ENCODE measurements at places on chromosomes 3 and 15. TPM values are rescaled to one million over a fixed set of nuclear protein-coding genes. Genes with fewer than 3 reads are reported as not detected.

The MYEF2 gene
- 10.1 TPM for polyA plus RNA-seq

The CPNE9 gene
- 0.14 TPM for polyA plus RNA-seq

The GOLGA6D gene
- 0.04 TPM for polyA plus RNA-seq

DNA sequence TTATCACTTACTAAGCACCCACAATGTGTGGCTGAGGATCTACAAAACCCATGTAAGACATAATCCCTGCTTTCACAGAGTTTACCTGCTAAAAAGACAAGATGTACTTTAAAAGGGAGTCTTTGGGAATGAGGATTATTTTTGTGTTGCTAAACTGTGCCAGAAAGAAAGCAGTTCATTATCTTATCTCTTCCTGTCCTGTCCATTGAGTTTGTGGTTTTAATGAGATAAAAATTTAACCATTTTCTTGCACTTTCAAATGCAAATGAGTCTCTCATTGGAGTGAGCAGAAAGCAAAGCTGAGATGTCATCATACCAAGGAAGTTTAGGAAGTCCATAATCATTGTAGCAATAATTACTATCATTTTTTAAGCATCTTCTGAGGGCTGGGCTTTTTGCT lies 231.2 kb upstream of the ADAMTS9 start:
- no peak for DNase-seq

- DNase-seq: no peak
Observed at GRCh38 chr3:29683018-29683993, 402.4 kb downstream of the RBMS3 start.

- DNase-seq: no peak
Observed at GRCh38 chr3:158109295-158109803, 540 bp upstream of the RSRC1 start.

DNA sequence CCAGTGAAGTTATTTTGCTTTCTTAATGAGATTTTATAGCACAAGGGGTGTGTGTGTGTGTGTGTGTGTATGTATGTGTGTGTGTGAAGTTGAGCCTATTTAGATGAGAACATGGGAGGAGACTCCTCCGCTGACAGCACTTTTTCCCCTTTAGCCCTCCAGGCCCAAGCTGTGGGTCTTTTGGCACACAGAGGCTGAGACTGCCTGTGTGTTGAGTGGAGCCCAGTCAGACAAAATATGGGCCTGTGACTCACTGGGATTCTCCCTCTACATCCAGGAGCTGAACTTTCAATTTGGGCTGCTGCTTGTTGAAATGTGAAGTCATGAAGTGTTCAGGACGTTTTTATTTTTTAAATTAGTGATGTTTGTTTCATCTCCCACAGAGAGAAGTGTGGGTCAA lies 108.0 kb downstream of the MFSD1 start:
- no peak for DNase-seq

- DNase-seq: no peak
Observed at GRCh38 chr3:69770219-69770618, 31.0 kb downstream of the MITF start.

GRCh38 chr15:58962662-58963565 lies 24.5 kb upstream of the RNF111 start:
- DNase-seq: no peak

DNA sequence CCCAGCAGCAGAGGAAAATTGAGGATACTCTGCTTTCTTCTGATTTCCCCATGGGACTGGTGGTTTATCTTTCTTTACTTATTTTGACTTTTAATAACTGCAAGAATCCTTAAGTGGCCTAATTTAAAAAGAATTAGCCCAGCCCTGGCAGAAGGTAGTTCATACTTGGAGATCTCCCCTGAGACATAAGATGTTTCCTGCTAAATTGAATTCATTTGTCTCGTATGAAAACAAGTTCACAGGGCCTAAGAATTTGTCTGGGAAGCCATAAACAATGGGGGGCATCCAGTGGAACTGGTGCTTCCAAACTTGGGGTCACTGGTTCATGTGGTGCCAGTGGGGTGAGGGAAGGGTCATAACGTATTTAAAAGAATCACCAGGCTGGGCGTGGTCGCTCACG lies 283.1 kb upstream of the RASGRP1 start:
- no peak for DNase-seq
